ENCODE measurements at places on chromosomes 11 and 22.

DNA sequence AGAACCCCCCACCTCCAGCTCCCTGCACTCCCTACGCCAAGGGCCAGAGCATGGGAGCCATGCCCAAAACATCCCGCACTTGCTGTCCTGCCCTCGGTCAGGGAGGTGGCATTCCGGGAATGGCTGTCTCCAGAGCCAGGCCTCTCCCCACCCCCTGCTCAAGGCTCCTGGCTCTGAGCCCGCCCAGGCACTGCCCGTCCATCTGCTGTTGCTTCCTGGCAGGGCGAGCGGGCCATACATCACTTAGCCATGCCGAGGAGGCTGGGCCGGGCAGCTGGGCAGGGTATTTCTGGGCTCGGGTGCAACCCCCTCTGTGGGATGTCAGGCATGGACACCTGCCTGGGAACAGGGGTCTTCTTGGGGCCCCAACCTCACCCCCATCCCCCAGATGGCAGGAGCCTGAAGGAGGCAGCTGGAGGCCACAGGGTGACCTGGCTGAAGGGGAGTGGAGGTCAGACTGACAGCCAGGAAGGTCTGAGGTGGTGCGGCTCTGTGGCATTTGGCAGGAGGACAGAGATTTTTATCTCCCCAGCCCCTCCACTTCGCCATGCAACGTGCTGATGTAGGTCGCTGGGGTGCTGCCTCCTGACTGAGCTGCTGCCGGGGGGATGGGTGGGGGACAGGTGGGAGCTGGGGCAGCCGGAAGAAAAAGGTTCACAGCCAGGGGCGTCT is 8.7 kb upstream of the CABP7 start:
- DNase-seq: peak; percentile 23

DNA sequence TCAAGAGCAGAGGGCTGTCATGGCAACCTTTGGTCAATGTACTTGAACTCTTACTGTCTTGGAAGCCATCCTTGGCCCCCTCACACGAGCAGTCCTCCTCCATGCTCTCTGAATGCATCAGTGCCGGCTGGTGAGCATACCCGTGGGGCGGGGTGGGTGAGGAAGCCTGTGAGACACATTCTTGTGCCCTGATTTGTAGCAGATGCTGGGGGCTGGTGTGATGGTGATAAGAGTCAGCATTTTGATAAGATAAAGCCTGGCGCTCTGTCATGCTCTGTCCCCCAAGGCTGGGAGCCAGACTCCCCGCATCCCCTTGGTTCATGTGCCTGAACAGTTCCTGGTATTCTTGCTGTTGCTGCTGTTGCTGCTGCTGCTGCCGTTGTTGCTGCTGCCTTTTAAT is 20.5 kb upstream of the APOA1 start:
- peak; percentile 24 for DNase-seq

DNA sequence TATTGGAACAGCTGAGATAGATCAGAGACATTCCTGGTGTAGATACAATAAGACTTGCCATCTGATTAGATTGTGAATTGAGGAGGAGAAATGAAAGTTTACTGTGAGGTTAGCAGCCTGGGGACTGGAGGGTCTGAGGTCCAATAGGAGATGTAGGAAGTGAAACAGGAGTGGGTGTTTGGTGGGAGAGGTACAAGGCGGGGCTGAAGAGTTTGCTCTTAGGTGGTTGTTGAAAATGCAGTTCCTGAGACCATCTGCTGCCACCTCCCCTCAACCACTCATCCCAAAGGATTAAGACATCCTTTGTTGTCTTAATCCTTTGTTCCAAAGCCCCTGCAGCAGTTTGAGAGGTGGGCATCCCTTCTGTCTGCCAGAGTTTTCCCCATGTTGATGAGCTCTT is 14.8 kb downstream of the PIWIL4 start:
- DNase-seq: no peak

GRCh38 chr22:47207387-47207786 is 444.9 kb downstream of the TBC1D22A start:
- no peak for DNase-seq

- DNase-seq: no peak
These were observed 34.4 kb upstream of the HEPHL1 start for GRCh38 chr11:93986716-93987115.

- DNase-seq: peak; percentile 19
These were observed 1.1 kb upstream of the ENTHD1 start for GRCh38 chr22:39894554-39895092.
